ENCODE measurements at places on chromosomes 2 and 18.

DNA sequence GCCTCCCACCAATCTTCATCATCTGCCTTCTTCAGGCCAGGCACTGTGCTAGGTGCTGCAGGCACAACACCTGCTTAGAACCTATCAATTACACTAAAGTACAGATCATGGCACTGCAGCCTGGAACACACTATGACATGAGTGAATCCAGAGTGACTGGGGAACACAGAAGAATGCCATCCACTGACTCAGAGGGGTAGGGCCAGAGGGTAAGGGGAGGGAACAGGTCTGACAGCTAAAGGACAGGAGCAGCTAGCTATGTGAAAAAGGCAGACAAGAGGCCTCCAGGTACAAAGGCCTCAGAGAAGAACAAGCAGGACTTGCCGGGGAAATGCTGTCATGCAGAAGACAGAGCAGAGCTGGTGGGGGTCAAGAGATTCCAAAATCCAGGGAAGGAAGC lies 53.3 kb upstream of the ACAA2 start:
- DNase-seq: no peak

DNA sequence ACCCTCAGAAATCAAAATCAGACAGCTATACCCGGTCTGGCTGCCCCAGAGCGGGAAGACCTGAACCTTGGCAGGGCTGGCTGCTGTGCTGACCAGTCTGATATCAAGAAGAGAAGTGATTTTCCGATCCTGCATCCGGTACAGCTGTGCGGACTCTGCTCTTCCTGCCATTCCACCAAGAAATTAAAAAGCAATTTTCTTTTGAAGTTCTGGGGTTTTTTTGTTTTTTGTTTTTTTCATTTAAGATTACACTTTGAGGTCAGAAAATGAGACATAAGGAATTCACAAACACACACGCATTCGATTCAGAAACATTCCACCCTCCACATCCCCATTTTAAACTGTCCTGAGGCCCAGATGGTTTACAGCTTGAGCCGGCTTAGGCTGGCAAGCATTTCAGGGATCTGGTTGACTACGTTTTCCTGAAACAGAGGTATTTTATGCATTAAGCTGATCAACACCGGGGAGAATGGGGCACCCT lies 156.5 kb downstream of the COL6A3 start:
- no peak for DNase-seq

- DNase-seq: no peak
Observed at GRCh38 chr2:101793277-101793969, 95.9 kb downstream of the MAP4K4 start.

DNA sequence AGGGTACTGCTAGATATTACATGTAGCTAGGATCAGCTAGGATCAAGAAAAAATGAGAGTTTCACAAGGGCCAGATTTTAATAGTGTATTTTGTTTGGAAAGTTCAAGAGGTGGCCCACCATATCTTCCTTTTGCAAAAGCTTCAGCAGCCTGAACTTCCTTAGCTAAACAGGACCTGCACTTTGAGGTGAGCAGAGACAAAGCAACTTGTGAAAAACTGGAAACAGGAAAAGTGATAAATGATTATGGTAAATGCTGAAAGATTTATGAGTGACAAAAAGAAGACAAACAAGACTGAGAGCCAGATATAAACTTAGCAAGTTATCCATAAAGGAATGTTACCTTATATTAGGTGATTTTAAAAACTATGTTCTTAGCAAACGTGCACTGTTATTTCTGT lies 123.6 kb downstream of the ZNF521 start:
- peak; percentile 96 for DNase-seq

- no peak for DNase-seq
Observed at GRCh38 chr2:199572571-199572970, 114.8 kb upstream of the SATB2 start.

DNA sequence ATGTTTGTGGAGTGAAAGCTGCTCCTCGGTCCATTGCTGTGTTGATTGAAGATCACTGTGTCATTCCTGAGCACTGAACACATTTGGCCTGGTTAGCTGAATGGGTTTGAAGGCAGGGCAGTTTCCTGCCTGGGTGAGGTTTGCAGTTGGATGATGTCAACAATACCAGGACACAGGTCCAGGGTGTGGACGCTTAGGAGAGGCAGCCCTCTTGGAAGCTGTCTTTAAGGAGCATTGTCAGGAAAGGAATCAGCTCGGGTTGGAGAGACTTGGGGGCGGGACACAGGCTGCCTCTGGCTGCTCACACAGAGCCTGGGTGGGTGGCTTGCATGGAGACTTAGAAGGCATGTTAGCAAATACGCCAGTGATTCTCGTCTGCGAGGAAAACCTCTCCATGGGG lies 237.7 kb downstream of the SEPTIN10 start:
- no peak for DNase-seq

Measured in glomerular endothelial cell (primary cell).